Astrocyte (in vitro differentiated cells and primary cell): ENCODE measurements at places on chromosomes 5 and 9.

- DNase-seq: no peak
Observed at GRCh38 chr5:55502759-55503158, 32.0 kb downstream of the PLPP1 start.

DNA sequence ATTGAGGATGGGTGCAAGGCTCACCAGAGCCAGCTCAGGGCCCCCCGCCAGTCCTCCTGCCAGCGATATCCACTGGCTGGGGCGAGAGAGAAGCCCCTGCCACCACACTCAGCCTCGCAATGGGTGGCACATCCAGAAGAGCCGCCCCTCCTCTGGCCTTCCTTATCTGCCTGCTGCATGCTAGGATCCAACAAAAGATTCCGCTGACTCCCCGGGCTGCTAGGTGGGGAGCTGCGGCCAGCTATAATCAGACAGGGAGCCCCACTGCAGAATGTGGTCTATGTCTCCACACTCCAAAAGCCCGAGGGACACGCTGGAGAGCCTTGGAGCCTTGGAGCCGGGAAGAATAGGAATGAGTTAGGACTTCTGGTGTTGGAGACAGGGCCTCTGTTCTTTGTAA is 32.8 kb downstream of the COL23A1 start:
- no peak for DNase-seq

- DNase-seq: no peak
Observed at GRCh38 chr9:130830231-130830760, 4.8 kb upstream of the ABL1 start.

DNA sequence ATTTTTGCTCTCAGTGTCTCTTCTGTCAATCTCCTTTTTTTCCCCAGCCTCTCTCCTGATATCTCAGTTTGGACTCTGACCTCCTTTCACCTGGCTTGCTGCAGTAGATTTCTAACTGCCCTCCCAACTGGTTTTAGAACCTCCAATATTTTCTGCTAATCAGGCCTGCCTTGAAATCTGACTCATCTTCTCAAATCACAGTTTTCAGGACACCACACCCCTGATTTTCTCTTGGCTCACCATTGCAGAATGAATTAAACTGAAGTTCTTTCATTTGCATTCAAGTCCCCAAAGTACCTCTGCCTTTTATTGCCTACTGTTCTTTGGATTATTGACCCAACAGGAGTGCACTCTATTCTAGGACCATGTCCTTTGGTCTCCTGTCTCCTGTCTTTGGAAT is 310.4 kb upstream of the TRPC7 start:
- DNase-seq: no peak

GRCh38 chr9:76619640-76620039 is 144.6 kb upstream of the PCA3 start:
- DNase-seq: no peak

DNA sequence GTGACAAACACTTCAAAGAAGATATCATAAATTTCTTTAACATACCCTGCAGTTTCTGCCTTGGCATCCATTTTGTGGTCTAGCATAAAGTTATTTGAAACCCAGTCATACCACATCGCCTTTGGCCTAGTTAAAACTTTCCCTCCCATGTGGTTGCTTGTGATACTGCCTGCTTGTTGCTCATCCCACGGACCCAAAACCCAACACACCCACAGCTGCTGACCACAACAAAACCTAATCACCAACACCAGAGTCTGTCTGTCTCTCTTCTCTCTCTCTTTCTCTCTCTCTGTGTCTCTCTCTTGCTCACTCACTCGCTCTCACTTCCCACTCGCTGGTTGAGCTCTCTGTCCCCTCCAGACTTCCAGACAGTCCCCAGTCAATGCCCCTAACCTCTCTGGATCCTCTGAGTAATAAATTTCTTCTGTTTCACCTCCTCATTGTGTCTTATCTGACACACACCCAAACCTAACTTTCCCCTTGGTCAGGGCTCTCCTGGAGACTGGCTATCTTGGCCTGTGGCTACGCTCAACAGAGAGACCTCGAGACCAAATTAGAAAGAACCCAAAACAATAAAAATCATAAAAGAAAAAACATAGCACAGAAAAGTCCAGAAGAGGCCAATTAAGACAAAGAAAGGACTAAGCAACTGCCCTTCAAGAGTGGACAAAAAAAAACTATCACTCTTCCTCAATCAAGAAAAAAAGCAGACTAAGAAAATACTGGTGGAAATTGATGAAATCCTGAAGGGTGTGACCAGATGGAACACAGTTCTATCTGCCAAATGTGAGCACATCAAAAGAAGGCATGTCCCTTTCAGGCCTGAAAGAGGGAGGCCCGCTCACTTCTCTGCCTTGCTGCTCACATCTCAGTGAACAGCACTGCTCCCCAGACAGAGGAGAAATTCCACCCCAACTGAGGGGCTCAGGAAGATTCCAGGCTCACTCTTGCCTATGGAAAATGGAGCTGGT is 41.5 kb downstream of the TTLL11 start:
- peak; percentile 70 for DNase-seq

- DNase-seq: peak; percentile 98
Observed at GRCh38 chr5:39399135-39400036, 25.4 kb downstream of the DAB2 start.

DNA sequence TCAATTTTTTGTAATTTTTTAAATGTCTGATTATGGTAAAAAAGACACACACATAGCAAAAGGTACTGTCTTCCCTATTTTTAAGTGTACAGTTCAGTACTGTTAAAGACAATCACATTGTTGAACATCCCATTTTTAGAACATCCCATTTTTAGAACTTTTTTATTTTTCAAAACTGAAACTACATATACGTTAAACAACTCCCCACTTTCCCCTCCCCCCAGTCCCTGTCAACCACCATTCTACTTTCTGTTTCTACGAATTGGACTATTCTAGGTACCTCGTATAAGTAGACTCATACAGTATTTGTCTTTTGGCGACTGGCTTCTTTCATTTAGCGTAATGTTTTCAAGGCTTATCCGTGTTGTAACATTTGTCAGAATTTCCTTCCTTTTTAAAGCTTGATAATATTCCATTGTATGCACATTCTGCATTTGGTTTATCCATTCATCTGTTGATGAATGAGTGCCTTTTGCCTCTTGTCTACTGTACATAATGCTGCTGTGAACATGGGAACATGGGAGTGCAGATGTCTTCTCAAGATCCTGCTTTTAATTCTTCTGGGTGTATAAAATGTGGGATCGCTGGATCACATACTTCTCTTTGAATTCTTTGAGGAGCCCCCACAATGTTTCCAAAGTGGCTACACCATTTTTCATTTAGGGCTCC is 154.0 kb downstream of the PIK3R1 start:
- no peak for DNase-seq

GRCh38 chr5:96788112-96788749 is 19.5 kb downstream of the ERAP1 start:
- DNase-seq: no peak

DNA sequence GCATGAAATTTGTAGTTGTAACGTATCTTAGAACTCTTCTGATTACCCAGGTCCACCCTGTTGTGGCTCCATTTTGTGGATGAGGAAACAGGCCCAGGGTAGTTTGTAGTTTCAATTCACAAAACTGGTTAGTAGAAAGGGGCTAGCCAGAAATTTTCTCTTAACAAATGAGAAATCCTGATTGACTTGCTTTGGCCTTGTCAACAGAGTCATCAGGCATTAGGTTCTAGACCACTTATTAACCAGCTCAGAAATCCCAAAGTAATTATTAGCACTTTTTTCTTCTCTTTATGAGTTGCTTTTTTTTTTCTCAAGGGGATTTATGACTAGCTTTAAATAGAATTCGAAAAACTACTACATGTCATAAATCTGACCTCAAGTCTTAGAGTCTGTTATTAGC is 160.2 kb downstream of the SH3GL2 start:
- no peak for DNase-seq

GRCh38 chr5:126969548-126969947 is 60.8 kb downstream of the MARCHF3 start:
- no peak for DNase-seq

DNA sequence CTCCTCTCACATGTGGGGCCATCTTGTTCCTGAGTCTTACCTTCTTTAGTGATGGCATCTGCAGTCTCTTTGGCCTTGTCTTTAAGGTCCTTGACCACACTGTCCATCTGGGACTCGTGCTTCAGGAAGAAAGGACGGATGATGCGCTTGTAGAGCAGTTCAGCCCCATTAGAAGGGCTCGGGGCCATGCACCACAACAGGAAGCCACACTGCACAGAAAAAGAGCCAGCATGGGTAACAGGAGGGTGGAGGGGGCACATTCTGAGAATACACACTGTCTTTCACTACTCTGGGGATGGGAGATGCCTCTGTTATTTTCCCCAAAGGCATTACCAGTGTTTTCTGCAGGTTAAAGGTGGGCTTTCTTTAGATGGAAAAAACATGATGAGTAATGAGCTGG is 25.9 kb downstream of the SRP19 start:
- DNase-seq: no peak
